HTR-8/SVneo (cell line): ENCODE measurements at places on chromosomes 5 and 9.

DNA sequence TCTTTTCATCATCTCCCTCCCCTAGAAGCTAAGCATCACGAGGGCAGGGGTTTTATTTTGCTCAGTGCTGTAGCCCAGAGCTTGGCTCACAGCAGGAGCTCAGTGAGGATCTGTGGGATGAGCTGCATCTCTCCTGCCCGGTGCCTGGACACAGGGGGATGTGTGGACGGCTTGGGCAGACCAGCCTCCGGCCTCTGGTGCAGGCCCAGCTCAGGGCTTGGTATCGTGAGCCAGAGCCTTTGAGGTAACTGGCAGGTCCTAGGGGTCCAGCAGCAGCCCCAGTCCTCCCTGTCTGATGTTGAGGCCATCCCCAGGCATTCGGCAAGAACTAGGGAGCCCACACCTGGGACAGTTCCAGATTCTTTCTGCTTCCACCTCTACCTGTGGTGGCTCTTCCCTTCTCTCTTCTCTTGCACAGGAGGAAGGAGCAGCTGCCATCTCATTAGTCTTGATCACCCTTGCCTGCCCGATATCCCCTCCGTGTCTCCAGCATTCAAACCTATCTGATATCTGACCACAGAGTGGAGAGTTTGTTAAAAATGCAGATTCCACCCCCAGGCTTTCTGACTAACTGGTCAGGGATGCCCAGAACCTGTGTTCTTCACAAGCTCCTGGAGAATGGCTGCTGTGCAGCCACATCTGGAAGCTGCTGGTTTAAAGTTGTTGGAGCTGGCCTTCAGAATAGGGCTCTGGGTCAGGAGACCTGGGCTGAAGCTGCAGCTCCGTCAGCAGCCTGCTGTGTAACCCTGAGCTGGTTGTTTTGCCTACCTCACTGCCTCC lies 7.9 kb upstream of the SLC6A7 start:
- DNase-seq, result no peak

GRCh38 chr9:14517154-14517906 lies 175.9 kb downstream of the ZDHHC21 start:
- DNase-seq, result no peak

DNA sequence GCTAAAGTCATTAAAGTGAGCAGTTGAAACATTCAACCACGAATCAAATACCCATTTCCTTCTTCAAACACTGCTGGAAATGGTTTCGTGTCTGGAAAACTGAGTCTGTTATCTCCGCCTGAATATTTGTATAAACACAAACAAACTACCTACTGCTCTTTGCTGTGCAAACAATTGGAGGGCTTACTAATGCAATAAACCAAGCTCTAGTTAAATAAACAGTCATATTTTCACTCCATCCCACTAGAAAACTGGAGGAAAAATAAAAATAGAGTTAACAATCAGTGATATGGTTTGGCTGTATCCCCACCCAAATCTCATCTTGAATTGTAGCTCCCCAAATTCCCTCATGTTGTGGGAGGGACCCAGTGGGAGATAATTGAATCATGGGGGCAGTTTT lies 397.6 kb downstream of the RASEF start:
- DNase-seq, result no peak

DNA sequence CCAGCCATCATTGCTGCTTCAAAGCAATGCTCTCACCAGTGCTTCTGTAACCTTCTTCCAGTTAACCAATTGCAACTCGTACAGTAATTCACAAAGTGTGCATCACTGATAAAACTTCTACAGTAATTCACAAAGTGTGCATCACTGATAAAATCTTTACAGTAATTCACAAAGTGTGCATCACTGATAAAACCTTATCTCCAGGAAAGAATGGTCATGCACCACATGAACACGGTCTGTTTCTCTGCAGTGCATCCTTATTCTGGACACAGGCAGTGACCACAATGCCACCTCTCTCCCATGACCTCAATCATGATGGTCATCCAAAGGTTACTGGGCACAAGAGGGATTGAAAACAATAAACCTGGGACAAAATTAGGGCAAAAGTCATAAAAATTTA lies 153.6 kb downstream of the TSSK1B start:
- no peak for DNase-seq

DNA sequence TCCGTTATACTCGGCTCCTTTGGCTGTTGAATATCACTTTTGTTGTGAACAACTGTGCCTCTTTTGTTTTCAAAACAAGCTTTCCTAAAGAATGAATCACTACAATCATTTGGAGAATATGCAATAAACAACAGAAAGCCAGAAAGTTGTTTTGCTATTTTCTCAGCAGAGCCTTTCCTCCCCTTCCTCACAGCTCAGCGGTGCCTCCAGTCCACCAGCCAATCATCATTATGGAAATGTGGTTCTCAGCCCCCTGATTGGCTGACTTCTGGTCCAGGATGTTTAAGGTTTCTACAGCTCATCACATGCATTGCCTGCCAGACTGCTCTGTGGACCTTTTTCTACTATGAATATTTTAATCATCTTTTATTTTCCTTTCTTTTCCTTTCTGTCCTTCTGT lies 9.1 kb upstream of the ZNF608 start:
- no peak for DNase-seq
